ENCODE measurements at places on chromosomes 6 and 20. TPM values are rescaled to one million over a fixed set of nuclear protein-coding genes. Genes with fewer than 3 reads are reported as not detected.

- DNase-seq: no peak
Measured at GRCh38 chr6:89378628-89379027, 26.1 kb upstream of the UBE2J1 start.

CEP57L1 gene
- total RNA-seq: 14.2 TPM

GRCh38 chr6:154218301-154218700 is 138.3 kb downstream of the IPCEF1 start:
- no peak for DNase-seq

GRCh38 chr6:18424201-18424600 is 37.1 kb downstream of the RNF144B start:
- no peak for DNase-seq

DNA sequence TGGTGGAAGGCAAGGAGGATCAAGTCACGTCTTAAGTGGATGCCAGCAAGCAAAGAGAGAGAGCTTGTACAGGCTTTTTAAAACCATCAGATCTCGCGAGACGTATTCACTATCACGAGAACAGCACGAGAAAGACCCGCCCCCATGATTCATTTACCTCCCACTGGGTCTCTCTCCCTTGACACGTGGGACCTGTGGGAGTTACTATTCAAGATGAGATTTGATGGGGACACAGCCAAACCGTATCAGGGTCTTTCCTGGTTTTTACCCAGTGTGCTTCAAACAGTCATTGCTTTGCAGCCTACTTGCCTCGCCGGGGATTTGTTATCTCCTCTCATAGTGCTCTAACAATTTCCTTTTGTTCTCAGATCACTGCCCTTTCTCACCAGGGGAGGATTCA is 108.2 kb downstream of the UST start:
- DNase-seq: no peak

OLIG3 gene
- not detected for total RNA-seq

- peak; percentile 91 for DNase-seq
Measured at GRCh38 chr6:89940225-89941027, 46.2 kb downstream of the GJA10 start.

- DNase-seq: no peak
Measured at GRCh38 chr6:10385524-10386132, 29.2 kb downstream of the TFAP2A start.

GRCh38 chr6:138575257-138575656 is 76.0 kb upstream of the NHSL1 start:
- DNase-seq: no peak

DNA sequence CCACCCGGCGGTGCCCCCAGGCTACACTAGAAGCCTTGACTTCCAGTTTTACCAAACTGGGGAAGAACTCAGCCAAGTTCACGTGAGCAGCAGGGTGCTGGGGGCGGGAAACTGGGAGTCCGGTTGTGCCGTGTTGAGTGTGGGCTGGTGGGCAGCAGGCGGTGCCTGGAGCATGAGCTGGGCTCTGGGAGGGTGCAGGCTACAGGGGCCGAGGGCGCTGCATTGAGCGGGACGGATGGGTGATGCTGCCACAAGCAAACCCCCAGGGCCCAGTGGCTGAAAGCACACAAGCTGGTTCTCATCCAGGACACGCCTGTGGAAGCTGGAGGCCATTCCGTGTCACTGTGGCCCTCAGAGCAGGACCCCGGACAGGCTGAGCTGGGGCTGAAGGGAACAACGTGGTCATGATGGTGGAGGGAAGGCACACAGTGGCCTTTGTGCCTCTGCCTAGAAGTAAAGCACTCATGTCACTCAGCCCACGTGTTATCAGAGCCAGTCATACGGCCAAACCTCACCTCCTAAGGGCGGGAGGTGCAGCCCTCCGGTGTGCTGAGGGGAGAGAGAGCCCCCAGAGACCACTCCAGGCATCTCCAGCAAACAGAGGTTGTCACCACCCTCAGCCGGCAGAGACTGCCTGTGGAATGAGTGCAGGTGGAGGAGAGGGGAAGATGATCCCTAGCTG is 29.5 kb downstream of the RBM38 start:
- DNase-seq: no peak

Measured in activated CD4-positive, alpha-beta T cell treated with anti-CD3 and anti-CD28 coated beads, Interleukin-2, amount 10 ng/mL, durations not matched to agents 24 days and 14 days (primary cell).